Adipocyte (in vitro differentiated cells): ENCODE measurements at places on chromosomes 7 and 10.

GRCh38 chr10:123548770-123549169 is 117.4 kb upstream of the GPR26 start:
- DNase-seq, result no peak

- DNase-seq, result no peak
These were observed 99.6 kb upstream of the AUTS2 start for GRCh38 chr7:69498671-69499070.

DNA sequence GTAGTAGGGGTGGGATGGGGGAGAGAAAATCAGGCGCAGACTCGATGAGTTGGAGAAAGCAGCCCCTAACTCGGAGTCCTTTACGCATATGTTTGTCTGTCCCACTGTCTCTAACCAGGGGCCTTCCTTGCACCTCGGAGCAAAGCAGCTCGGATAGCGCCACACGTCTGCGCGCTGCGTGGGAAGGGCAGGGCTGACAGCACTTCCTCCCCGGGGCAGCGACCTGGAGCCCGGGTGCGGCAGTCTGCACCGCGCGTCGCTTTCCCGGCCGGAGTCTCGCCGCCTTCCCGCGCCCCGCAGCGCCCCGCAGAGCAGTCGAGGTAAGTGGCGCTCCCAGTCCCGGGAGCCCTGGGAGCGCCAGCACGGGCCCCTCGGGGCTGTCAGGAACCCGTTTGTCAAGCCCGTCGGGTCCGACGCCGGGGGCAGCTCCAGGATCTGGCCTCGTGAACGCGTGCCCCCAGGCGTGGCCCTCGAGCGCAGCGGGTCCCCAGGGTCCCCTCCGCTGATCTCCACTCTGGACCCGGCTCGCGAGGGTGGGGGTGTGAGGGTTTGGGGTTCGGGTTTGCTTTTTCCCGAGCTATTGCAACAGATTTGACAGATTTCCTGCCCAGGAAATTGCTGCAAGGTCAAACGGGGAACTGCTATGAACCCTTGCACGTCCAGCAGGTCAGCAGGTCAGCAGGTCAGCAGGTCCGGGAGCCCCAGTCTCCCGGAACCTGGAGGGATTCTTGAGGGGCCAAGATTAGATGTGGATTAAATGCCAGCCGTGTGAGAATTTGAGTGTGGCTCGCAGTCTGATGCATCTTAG is 597 bp downstream of the APBB1IP start:
- peak; percentile 1 for DNase-seq

DNA sequence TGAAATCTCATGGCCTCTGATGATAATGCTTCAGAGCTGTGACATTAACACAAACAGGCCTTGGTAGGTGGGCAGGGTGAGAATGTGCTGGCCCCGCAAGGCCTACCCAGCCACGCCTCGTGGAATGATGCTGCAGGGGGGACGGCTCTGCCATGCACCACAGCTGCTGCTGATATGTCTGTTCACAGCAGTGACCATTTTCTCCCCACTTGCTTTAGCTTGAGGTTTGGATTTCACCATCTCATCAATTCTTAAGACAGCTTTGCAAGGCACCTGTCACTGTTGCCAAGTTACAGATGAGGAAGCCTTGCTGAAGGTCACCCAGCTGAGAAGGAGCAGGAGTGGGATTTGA is 128.3 kb downstream of the PTPN20 start:
- no peak for DNase-seq

DNA sequence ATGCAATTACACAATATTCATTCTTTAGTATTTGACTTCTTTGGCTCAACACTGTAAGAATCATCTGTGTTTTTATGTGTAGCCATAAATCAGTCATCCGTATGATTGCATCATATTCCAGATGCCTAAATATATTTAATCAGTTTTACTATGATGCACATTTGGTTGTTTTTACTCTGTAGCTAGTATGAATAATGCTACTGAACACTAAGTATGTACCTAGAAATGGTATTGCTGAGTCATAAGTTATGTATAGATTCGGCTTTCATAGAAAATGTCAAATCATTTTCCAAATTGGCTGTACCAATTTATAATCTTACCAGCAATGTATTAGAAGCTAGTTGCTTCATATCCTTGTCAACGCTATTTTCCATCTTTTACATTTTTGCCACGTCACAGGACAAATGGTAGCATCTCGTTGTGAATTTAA is 197.3 kb upstream of the PLXNA4 start:
- peak; percentile 85 for DNase-seq

GRCh38 chr10:133394801-133395221 is 854 bp downstream of the MTG1 start:
- no peak for DNase-seq

DNA sequence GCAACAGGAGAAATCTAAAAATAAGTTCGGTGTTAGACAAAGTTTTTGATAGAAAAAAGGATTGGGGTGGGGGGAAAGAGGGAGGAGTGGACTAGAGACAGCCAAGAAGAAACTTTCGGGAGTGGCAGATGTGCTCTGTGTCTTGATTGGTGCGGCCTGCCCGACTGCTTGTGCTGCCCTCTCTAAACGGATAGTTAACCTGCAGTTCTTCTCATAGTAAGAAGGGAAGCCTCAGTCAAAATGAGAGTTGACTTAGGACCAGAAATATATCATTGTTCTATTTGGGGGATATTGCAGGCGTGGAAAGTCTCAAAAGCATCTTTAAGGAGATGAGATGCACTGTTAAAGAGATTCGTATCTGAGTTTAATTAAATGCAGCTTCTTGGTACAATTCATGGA is 39.3 kb downstream of the UBE3C start:
- DNase-seq, result no peak

DNA sequence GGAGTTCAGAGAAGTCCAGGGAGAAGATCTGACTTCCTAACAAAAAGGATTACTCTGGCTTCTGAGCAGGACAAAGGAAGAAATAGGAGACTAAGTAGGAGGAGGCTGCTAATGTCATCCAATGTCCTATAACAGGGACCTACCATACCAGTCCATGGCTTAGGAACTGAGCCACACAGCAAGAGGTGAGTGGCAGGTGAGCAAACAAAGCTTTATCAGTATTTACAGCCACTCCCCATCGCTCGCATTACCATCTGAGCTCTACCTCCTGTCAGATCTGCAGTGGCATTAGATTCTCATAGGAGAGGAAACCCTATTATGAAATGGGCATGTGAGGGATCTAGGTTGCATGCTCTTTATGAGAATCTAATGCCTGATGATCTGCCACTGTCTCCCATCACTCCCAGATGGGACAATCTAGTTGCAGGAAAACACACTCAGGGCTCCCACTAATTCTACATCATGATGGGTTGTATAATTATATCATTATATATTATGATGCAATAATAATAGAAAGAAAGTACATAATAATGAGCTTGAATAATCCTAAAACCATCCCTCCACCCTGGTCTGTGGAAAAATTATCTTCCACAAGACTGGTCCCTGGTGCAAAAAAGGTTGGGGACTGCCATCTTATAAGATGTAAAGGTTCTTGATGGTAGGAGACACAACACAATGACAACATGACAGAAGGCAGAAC is 487.4 kb downstream of the PLXDC2 start:
- DNase-seq, result no peak

DNA sequence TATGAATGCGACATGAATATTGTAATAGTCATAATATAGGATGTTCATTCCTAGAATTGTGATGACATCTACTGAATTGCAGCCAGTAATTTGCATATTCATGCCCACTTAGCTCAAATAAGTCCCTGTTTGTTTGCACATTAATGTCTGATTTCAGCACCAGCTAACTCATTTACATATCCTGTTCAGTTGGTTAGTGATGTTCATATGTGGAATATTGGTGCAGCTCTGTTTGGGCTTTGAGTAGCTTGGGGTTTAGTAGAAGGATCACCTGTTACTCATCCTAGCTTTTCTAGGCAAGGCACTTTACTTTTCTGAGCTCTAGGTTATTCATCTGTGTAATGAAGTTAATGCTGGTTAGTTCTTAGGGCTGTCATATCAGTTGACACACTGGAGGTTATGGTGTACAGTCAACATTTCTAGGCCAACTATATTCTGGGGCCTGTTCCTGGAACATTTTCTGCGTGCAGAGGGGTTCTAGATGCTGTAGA is 238.4 kb downstream of the EXOC4 start:
- DNase-seq, result no peak

DNA sequence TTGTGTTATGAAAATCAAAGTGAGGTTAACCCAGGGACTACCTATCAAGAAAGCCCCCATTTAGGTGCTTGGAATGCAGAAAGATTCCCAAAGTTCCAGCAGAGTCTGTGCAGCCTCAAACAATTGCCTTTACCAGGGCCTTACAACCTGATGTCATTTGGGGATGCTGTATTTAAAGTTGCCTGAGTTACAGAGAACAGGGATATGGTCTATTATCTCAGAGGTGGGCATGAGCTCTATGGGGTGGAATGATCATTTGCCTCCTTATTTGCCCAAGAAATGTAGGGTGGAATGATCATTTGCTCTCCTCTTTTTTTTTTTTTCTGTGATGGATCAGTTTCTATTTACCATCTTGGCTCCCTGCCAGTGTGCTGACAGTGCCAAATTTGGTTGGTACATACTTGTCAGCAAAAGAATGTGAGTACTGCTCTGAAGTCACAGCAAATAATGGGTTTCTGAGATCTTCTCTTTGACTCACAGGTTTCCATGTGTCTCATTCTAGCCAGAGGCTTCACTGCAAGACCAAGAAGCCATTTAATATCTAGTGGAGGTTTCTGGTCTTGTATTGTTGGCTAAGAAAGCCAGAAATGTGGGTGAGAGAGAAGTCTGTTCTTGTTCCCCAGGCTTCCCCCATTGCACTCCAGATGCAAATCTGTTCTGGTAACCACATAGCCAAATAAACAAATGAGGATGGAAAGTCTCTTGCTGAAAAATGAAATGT is 45.5 kb upstream of the ZNRF2 start:
- DNase-seq, result peak; percentile 66

- peak; percentile 70 for DNase-seq
These were observed 6.7 kb downstream of the ATP6V1F start for GRCh38 chr7:128869138-128869943.

- no peak for DNase-seq
These were observed 432.5 kb upstream of the PCDH15 start for GRCh38 chr10:55233505-55233904.

DNA sequence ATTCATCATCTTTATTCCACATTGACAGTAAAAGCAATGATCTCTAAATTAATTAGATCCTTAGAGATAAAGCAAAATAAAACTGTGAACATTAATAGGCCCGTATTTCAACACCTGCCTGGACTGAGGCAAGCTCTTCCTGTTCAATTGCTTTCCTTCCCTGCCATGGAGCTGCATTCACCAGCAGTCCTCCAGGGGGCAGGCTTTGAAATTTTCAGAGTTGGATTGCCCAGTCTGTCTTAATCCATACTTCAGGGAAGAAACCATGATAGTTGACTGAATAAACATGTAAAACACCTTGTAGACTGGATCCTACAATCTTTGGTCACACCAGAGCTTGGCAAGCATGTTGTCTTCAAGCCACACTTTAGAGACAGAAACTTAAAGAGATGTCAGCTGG is 936.6 kb downstream of the NRG3 start:
- peak; percentile 24 for DNase-seq

- DNase-seq, result no peak
These were observed 48.0 kb downstream of the THNSL1 start for GRCh38 chr10:25064401-25064800.

GRCh38 chr10:30285970-30286369 is 63.1 kb downstream of the MTPAP start:
- no peak for DNase-seq

GRCh38 chr10:80493522-80494051 is 39.5 kb downstream of the TSPAN14 start:
- peak; percentile 81 for DNase-seq

DNA sequence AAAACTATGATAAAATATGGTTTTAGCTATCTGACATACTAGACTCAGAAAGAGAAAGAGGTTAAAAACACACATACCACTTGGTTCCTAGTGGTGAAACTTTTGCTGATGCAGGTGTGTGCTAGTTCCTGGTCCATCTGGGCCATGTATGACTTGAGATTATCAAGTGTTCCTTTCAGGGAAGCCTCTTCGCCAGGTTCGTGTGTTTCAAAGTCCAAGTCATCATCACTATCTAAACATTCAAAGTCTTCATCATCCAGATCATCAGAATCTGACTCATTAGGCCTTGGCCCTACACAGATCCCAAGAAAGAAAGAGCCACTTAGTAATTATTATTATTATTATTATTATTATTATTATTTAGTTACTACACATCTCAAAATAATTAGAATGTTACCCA is 26.4 kb downstream of the NUDT13 start:
- no peak for DNase-seq

DNA sequence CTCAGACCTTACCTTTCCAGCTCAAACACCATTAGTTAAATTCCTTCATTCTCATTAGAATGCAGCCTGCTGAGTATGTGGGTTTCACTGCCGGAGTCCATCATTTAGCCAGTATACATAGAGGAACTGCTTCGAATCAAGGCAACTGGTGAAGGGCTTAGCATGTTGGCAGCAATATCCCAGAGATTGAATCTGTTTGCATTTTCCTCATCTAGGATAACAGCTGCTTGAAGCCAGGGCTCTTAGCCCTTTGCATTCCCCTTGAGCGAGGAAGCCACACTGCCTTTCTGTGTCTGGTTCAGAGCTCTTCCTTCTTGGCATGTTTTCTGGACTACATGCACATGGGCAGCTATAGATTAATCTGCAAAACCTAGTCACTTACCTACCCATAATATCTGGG is 14.7 kb downstream of the NODAL start:
- no peak for DNase-seq

- DNase-seq, result no peak
These were observed 461.2 kb downstream of the SDK1 start for GRCh38 chr7:3762146-3762831.

DNA sequence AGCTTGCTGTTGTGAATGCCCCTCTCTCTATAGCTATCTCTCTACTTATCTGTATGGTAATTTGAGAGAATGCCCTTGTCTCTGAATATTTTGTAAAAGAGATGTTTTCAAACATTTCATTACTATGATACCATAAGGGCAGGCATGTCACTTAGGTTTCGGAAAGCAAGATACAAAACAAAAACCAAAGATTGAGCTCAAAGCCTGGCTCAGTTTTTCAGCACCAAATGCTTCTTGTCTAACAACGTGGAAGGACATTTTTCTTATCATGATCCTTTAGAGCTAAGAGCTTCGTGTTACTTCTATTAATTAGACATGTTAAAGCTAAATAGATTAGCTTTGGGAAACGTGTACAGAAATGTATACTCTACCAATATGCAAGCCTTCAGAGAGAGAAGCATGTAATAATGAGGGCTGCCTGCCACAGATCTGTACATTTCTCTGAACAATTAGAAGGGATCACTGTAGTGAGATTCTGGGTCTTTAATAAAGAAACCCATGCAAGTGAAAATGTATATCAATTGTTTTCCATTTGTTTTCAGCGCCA is 148.9 kb downstream of the ARID5B start:
- peak; percentile 46 for DNase-seq

DNA sequence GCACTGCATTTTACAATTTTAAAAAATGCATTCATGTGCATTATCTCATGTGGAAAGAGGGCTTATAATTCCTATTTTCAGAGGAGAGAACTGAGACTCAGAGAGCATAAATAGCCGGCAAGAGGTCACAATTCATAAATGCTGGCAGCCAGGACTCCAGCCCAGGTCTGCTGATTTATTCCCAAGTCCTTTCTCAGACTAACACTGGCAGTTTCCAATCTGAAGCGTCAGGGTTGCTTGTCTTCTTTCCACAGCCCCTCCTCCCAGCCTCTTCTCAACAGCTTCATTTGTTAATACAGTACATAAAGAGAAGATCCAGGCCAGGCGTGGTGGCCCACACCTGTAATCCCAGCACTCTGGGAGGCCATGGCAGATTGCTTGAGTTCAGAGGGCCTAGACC is 108.9 kb downstream of the PARD3 start:
- DNase-seq, result no peak
